ENCODE measurements at places on chromosomes 7 and 10.

- no peak for DNase-seq
These were observed 255.8 kb downstream of the CREB5 start for GRCh38 chr7:28668085-28668484.

GRCh38 chr7:24725554-24726241, 31.6 kb downstream of the GSDME start:
- DNase-seq, result no peak

DNA sequence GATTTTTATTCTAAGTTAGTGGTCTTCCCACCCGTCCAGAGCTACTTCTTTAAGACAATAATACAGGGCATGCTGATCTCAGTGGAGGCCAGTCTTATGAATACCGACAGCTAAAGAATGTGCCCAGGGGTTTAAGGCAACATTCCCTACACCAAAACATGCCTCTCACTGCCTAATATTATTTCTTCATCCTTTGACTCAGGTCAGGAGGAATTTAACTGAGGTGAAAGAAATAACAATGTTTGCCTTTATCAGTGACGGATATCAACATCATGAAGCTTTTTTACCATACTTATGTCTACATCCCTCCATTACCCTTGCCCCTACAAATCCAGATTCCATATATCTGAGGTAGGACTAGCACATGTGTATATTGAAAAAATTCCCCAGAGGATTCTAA, 33.3 kb upstream of the TES start:
- DNase-seq, result no peak

GRCh38 chr7:97422046-97422445, 304.5 kb downstream of the SDHAF3 start:
- DNase-seq, result no peak

Data from NCI-H510A (cell line).